ENCODE measurements at places on chromosomes 7 and 10. TPM values are rescaled to one million over a fixed set of nuclear protein-coding genes. Genes with fewer than 3 reads are reported as not detected.

The CLEC2L gene
- total RNA-seq = not detected

The TMEM139 gene
- not detected for total RNA-seq

The ANXA11 gene
- total RNA-seq = 39.8 TPM

The UBN2 gene
- 5.0 TPM for total RNA-seq

The PNLIPRP3 gene
- not detected for total RNA-seq

The CHCHD3 gene
- total RNA-seq = 93.8 TPM

The RBAK gene
- total RNA-seq = 5.8 TPM

The HOXA6 gene
- total RNA-seq = 0.36 TPM

The ZNF804B gene
- total RNA-seq = not detected

The ZNF117 gene
- 7.8 TPM for total RNA-seq

The TSPAN13 gene
- total RNA-seq = 19.5 TPM

The ZNF503 gene
- 0.72 TPM for total RNA-seq

The STOX1 gene
- total RNA-seq = 0.09 TPM

The GPR15LG gene
- not detected for total RNA-seq

The PDE6C gene
- total RNA-seq = not detected

The SH2B2 gene
- total RNA-seq = 0.90 TPM

The HOXA9 gene
- 0.81 TPM for total RNA-seq

The UCMA gene
- total RNA-seq = not detected

The PTF1A gene
- total RNA-seq = not detected

The ZNF479 gene
- total RNA-seq = not detected

The SLC26A3 gene
- not detected for total RNA-seq

The FAM149B1 gene
- 28.7 TPM for total RNA-seq

The ACADSB gene
- total RNA-seq = 3.9 TPM

The PTPRZ1 gene
- 0.56 TPM for total RNA-seq

The GLRX3 gene
- 77.7 TPM for total RNA-seq

The LRRC61 gene
- total RNA-seq = 0.19 TPM

The AKR1D1 gene
- not detected for total RNA-seq

The C10orf62 gene
- total RNA-seq = not detected

The ASZ1 gene
- not detected for total RNA-seq

The TRIM74 gene
- not detected for total RNA-seq

All from endothelial cell of coronary artery (primary cell).